Activated CD8-positive, alpha-beta memory T cell treated with anti-CD3 and anti-CD28 coated beads for 48 hours (primary cell): ENCODE measurements at places on chromosomes 11 and 22.

DNA sequence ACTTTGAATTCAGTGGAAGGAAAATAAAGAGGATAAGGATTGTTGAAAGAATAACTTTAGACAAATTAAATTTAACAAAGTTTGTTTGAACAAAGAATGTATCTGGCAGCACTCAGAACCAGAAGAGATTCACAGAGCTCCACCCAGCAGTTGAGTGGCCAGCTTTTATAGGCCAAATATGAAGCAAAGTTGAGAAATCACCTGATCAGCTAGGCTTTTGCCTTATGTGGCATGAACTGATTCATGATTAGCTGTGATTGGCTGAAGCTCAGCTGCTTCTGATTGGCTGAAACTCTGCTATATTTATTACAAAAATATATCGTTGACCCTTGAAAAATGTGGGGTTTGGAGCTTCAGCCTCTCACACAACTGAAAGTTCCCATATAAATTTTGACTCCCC lies 62.6 kb downstream of the PIWIL4 start:
- DNase-seq: no peak

- DNase-seq: no peak
These were observed 12.9 kb downstream of the USP28 start for GRCh38 chr11:113862435-113862834.

- DNase-seq: no peak
These were observed 191.9 kb upstream of the CTSC start for GRCh38 chr11:88529426-88529825.

GRCh38 chr11:442611-443081 lies 835 bp upstream of the ANO9 start:
- no peak for DNase-seq

- DNase-seq: no peak
These were observed 84.3 kb upstream of the TMEM45B start for GRCh38 chr11:129731316-129731715.

- DNase-seq: no peak
These were observed 319.3 kb upstream of the B3GAT1 start for GRCh38 chr11:134731213-134731961.

GRCh38 chr11:1869427-1870325 lies 16.8 kb downstream of the LSP1 start:
- no peak for DNase-seq

DNA sequence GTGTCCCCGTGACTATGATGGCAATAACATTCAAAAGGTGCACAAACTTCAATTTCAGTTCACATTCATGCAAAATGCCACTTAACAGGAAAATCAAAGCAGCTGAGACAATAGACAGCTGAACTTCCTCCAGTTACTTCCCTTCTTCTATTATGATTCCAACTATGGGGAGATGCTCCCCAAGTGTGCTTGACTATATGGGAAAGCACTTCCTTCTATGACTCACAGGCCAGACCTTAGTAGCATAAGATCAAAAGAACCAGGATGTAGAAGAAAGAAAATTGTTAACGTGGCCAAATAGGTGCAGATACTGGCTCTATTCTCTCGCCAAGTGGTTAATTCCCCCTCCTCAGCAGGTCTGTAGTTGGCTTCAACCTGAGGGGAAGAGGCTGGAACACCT lies 7.8 kb upstream of the FAT3 start:
- no peak for DNase-seq

- DNase-seq: peak; percentile 46
These were observed 40.0 kb upstream of the CREB3L1 start for GRCh38 chr11:46237248-46238077.

GRCh38 chr11:75147875-75148263 lies 3.0 kb upstream of the SLCO2B1 start:
- DNase-seq: no peak

GRCh38 chr11:40998920-40999319 lies 460.5 kb downstream of the LRRC4C start:
- DNase-seq: no peak

DNA sequence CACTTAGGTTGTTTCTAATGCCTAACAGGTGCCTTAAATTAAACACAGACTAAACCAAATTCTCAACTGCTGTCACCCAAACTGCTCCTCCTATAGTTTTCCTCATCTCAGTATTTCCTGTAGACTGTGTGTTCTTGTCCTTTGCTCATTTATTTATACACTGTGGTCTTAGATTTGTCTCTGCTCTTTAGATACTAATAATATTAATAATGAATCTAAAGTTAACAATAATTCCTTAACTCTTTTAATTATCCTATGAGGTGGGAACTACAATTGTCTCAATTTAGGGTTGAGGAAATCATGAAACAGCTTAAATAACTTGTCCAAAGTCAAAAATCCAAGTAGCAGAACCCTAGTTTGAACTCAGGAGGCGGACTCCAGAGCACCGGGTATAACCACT lies 43.9 kb upstream of the YPEL1 start:
- no peak for DNase-seq
